ENCODE measurements at places on chromosomes 12 and 14. TPM values are rescaled to one million over a fixed set of nuclear protein-coding genes. Genes with fewer than 3 reads are reported as not detected.

NT5DC3 gene
- 0.22 TPM for polyA plus RNA-seq

RTN1 gene
- 1.9 TPM for polyA plus RNA-seq

HOXC9 gene
- not detected for polyA plus RNA-seq

LTBR gene
- 137 TPM for polyA plus RNA-seq

AVPR1A gene
- not detected for polyA plus RNA-seq

NPFF gene
- 0.12 TPM for polyA plus RNA-seq

SERPINA5 gene
- 0.54 TPM for polyA plus RNA-seq

OR6C2 gene
- polyA plus RNA-seq = not detected

ACVRL1 gene
- 0.89 TPM for polyA plus RNA-seq

MMP14 gene
- polyA plus RNA-seq = 6.9 TPM

PTCSC3 gene
- not detected for polyA plus RNA-seq

DNA sequence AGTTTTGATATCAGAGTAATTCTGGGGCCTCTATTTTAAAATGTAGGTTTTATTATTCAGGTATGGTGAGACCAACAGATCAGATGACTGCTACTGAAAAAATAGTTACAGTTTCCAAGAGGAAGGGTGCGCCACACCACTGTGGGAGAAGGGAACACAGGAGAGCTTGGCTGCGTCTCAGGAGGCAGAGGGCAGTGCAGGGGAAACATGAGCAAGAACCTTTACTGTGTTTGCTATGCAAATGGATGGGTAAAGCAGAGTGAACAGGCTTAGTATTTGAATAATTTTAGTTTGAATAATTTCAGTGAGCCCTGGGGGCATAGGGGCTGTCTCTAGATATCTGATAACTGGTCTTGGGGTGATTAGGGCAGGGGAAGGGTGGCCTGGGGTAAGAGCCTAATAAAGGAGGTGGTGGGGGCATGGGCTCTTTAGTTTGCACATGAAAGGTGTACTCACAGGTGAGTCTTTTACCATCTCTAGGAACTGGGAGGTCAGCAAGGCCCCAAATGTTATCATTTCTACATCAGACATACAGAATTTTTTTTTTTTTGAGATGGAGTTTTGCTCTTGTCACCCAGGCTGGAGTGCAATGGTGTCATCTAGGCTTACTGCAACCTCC, 196.8 kb upstream of the NEDD1 start:
- H3K27me3 ChIP-seq = no peaks in the 10 kb centered on the region
- no peak overlapping the region for H3K4me3 ChIP-seq
- no peak overlapping the region for H3K27ac ChIP-seq

- H3K27ac ChIP-seq = no peak overlapping the region
- no peak for DNase-seq
- no peaks in the 10 kb centered on the region for H3K27me3 ChIP-seq
- H3K4me1 ChIP-seq = no peaks in the 10 kb centered on the region
- H3K4me3 ChIP-seq = no peak overlapping the region
- no peaks in the 10 kb centered on the region for H3K36me3 ChIP-seq
Measured at GRCh38 chr14:105889666-105890473, 363.5 kb downstream of the TMEM121 start.

DNA sequence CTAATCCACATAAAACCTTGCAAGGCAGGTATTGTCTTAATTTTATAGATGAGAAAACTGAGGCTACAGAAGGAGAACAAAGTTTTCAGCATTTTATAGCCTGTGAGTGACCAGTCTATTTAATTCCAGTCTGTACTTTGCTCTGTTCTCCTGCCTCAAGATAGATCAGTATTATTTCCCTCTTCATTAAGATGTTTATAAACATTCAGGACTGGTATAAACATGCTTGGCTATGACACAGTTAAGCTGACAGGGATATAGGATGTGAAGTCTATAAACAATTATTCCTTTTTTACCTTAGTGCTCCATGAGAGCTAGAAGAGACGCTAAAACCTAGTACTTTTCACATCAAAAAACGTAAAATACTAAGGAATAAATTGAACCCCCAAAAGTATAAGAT, 287.3 kb downstream of the RAD51B start:
- peak; percentile 11 for DNase-seq
- no peaks in the 10 kb centered on the region for H3K27me3 ChIP-seq
- no peaks in the 10 kb centered on the region for H3K36me3 ChIP-seq
- peaks cover 16% of the 10 kb centered on the region for H3K4me1 ChIP-seq

GRCh38 chr14:34722723-34723545, 8.5 kb upstream of the CFL2 start:
- H3K27me3 ChIP-seq = no peaks in the 10 kb centered on the region
- DNase-seq = peak; percentile 44
- no peak overlapping the region for H3K4me3 ChIP-seq
- H3K36me3 ChIP-seq = no peaks in the 10 kb centered on the region
- H3K27ac ChIP-seq = no peak overlapping the region
- no peaks in the 10 kb centered on the region for H3K4me1 ChIP-seq

GRCh38 chr14:64069634-64070359, 217.0 kb downstream of the SYNE2 start:
- H3K27me3 ChIP-seq = no peaks in the 10 kb centered on the region
- H3K4me3 ChIP-seq = no peak overlapping the region
- peaks cover 5% of the 10 kb centered on the region for H3K36me3 ChIP-seq
- DNase-seq = no peak
- H3K27ac ChIP-seq = no peak overlapping the region

DNA sequence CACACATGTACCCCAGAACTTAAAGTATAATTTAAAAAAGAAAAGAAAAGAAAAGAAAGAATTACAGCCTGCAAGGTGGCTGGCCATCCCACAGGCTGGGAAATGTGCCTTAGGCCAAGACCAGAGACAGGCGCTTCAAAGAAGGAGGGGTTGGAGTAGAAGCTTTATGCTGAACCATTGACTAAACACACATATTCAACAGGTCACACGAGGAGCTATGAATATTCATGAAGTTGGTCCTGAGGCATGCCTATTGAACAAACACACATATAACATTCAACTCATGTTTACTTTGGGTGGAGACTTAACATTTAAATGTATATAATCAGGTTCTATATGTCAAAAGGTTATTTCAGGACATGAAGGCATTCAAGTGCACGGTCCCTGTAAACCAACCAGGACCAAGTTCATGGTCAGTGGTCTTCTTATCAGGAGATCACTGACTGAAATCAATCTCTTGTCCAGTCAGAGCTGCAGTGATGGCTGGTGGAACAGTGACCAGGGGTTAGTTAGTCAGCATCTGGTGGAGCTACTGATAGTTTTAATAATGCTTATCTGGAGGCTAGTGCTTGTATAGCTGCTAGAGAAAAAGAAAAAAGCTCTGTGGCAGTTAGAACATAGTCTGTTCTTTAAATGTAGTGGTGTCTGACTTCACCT, 35.6 kb upstream of the ITPR2 start:
- peaks cover 2% of the 10 kb centered on the region for H3K4me1 ChIP-seq
- H3K27me3 ChIP-seq = no peaks in the 10 kb centered on the region
- no peak for DNase-seq
- H3K36me3 ChIP-seq = no peaks in the 10 kb centered on the region

- H3K4me3 ChIP-seq = no peak overlapping the region
- no peaks in the 10 kb centered on the region for H3K27me3 ChIP-seq
- H3K27ac ChIP-seq = no peak overlapping the region
- H3K4me1 ChIP-seq = no peaks in the 10 kb centered on the region
Measured at GRCh38 chr14:58533446-58533845, 104.3 kb upstream of the DACT1 start.

DNA sequence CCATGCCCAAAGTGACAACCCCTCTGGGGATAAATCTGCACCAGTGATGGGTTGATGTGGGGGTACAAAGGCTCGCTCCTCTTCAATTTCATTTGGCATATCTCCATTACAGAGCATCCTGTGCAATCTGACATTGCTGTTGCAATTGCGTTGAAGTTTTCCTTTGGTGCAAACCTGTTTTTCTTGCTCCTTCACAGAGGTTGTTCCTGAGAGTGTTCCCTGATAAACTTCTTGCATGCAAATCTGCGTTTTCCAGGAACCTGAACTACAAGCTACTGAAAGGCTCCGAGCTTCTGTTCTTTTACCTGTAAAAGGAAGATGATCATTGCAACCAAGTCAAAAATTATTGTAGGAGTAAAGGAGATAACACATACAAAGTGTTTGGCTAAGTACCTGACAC, 26.1 kb downstream of the SERPINA11 start:
- H3K36me3 ChIP-seq = no peaks in the 10 kb centered on the region
- H3K27ac ChIP-seq = no peak overlapping the region
- no peak overlapping the region for H3K4me3 ChIP-seq
- no peak for DNase-seq
- no peaks in the 10 kb centered on the region for H3K27me3 ChIP-seq

DNA sequence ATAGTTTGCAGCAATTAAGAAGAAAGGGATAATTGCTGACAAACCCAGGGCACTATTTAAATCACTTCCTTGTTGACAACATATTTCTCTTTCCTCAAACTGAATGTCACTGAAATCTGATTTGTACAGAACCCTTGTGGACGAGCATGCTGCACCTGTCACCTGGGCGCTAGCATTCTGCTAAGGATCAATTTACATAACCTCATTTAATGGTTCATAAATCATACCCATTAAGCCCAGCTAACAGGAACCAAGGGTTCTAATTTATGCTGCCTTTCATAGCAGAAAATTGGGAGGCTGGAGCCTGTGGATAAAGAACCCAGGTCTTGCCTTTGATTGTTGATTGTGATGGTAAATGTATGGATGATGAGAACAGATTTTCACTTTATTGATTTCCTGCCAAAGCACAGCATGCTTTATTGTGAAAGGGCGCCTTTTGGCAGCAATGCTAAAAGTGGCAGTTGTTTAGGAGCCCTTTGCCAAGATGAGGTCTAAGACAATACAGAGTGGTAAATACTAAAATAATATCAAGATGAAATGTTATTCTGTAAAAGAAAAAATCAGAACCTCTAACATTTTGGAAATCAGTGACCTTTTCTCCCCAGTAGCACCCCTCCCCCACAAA, 95.4 kb downstream of the NKX2-1 start:
- H3K27me3 ChIP-seq = no peaks in the 10 kb centered on the region
- no peak overlapping the region for H3K4me3 ChIP-seq
- H3K27ac ChIP-seq = no peak overlapping the region
- no peaks in the 10 kb centered on the region for H3K4me1 ChIP-seq
- DNase-seq = no peak
- H3K36me3 ChIP-seq = no peaks in the 10 kb centered on the region

DNA sequence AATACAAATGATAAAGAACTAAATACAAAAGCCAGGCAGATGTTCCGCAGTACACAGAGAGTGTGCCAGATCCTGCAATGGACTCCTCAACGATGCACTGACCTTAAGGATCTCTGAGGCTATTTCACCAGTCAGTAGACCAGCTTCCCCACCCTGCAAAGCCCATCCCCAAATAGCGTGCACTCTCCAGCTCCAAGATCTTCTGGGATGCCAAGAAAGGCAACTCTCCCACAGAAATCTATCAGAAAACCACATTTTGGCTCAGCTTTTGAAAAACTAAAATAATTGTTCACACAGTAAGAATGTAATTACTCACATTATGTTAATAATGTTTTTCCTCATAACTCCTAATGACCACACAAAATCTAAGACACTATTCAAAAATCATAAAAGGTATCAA, 90.4 kb downstream of the PPP2R5E start:
- peaks cover 2% of the 10 kb centered on the region for H3K36me3 ChIP-seq
- H3K4me3 ChIP-seq = no peak overlapping the region
- peaks cover 5% of the 10 kb centered on the region for H3K4me1 ChIP-seq

DNA sequence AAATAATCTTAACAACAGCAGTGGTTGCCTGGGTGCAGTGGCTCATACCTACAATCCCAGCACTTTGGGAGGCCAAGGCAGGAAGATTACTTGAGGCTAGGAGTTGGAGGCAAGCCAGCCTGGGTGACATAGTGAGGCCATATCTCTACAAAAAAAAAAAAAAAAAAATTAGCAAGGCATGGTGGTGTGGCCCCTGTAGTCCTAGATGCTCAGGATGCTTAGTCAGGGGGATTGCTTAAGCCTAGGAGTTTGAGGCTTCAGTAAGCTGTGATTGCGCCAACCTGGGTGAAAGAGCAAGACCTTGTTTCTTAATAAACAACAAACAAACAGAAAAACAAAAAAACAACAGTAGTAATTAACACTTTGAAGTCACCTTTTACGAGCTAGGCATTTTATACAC, 642 bp upstream of the ACSM4 start:
- H3K27ac ChIP-seq = no peak overlapping the region
- H3K36me3 ChIP-seq = no peaks in the 10 kb centered on the region
- H3K4me3 ChIP-seq = no peak overlapping the region

- H3K27ac ChIP-seq = no peak overlapping the region
- no peaks in the 10 kb centered on the region for H3K36me3 ChIP-seq
- DNase-seq = no peak
- no peaks in the 10 kb centered on the region for H3K4me1 ChIP-seq
- no peaks in the 10 kb centered on the region for H3K27me3 ChIP-seq
Measured at GRCh38 chr14:97021571-97022168, 224.5 kb downstream of the VRK1 start.

- DNase-seq = no peak
- no peaks in the 10 kb centered on the region for H3K4me1 ChIP-seq
- no peak overlapping the region for H3K27ac ChIP-seq
- no peak overlapping the region for H3K4me3 ChIP-seq
- H3K36me3 ChIP-seq = no peaks in the 10 kb centered on the region
Measured at GRCh38 chr12:53090105-53090504, 7.4 kb upstream of the IGFBP6 start.

GRCh38 chr12:94287245-94287628, 138.9 kb downstream of the PLXNC1 start:
- no peak overlapping the region for H3K4me3 ChIP-seq
- H3K27ac ChIP-seq = no peak overlapping the region
- peak; percentile 56 for DNase-seq
- no peaks in the 10 kb centered on the region for H3K36me3 ChIP-seq
- H3K27me3 ChIP-seq = no peaks in the 10 kb centered on the region
- no peaks in the 10 kb centered on the region for H3K4me1 ChIP-seq

GRCh38 chr12:89707703-89708564, 704 bp downstream of the ATP2B1 start:
- peaks cover 2% of the 10 kb centered on the region for H3K4me1 ChIP-seq
- H3K27me3 ChIP-seq = no peaks in the 10 kb centered on the region
- DNase-seq = no peak
- no peaks in the 10 kb centered on the region for H3K36me3 ChIP-seq

GRCh38 chr14:101232340-101233020, 328.8 kb upstream of the DIO3 start:
- no peaks in the 10 kb centered on the region for H3K36me3 ChIP-seq
- no peak overlapping the region for H3K4me3 ChIP-seq
- no peaks in the 10 kb centered on the region for H3K4me1 ChIP-seq
- DNase-seq = no peak

GRCh38 chr12:21239866-21240265, 94.9 kb downstream of the SLCO1A2 start:
- no peak overlapping the region for H3K27ac ChIP-seq
- no peak overlapping the region for H3K4me3 ChIP-seq
- H3K4me1 ChIP-seq = no peaks in the 10 kb centered on the region
- H3K27me3 ChIP-seq = no peaks in the 10 kb centered on the region
- DNase-seq = no peak

DNA sequence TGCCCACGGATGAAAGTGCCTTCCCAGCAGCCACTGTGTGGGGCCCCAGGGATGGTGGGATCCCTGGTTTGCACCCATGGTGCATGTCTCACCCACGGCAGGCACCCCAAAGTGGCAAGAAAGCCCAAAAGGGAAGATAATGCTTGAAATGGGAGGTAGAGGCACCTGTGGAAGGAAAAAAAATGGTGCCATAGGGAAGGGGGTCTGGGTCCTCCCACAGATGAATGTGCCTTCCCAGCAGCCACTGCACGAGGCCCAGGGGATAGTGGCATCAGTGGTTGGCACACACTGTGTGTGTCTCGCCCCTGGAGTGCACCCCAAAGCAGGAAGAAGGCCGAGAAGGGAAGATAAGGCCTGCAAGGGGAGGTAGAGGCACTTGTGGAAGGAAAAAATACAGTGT, 264.2 kb downstream of the ALG10 start:
- H3K27ac ChIP-seq = no peak overlapping the region
- no peak for DNase-seq
- no peaks in the 10 kb centered on the region for H3K27me3 ChIP-seq
- H3K36me3 ChIP-seq = no peaks in the 10 kb centered on the region
- H3K4me3 ChIP-seq = no peak overlapping the region
